ENCODE measurements at places on chromosomes 2 and 18. TPM values are rescaled to one million over a fixed set of nuclear protein-coding genes. Genes with fewer than 3 reads are reported as not detected.

- ATAC-seq = no peak
Measured at GRCh38 chr18:55857956-55858355, 270.0 kb upstream of the TCF4 start.

Gene ATP6V1C2
- total RNA-seq = 5.1 TPM

- ATAC-seq = no peak
Measured at GRCh38 chr2:98773169-98773568, 42.2 kb upstream of the MGAT4A start.

Gene ACADL
- 0.32 TPM for total RNA-seq

All from esophagus mucosa (tissue), 1 donor.